Transverse colon (tissue), 4 donors: ENCODE measurements at places on chromosomes 4 and X.

DNA sequence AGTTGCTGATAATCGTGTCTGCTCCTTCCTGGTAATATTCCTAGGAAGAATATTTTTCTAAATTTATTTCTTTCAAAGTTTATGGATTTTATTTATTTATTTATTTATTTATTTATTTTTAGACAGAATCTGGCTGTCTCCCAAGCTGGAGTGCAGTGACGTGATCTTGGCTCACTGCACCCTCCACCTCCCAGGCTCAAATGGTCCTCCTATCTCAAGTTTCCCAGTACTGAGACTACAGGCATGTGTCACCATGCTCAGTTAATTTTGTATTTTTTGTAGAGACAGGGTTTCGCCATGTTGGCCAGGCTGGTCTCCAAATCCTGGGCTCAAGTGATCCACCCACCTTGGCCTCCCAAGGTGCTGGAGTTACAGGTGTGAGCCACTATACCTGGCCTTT lies 48.9 kb downstream of the PDLIM5 start:
- DNase-seq, result no peak

- DNase-seq, result no peak
These were observed 8.4 kb downstream of the ADH4 start for GRCh38 chr4:99135541-99136162.

- no peak for DNase-seq
These were observed 35.7 kb upstream of the ANK2 start for GRCh38 chr4:113013751-113014150.

GRCh38 chrX:38371641-38372040 lies 19.2 kb downstream of the OTC start:
- DNase-seq, result no peak

DNA sequence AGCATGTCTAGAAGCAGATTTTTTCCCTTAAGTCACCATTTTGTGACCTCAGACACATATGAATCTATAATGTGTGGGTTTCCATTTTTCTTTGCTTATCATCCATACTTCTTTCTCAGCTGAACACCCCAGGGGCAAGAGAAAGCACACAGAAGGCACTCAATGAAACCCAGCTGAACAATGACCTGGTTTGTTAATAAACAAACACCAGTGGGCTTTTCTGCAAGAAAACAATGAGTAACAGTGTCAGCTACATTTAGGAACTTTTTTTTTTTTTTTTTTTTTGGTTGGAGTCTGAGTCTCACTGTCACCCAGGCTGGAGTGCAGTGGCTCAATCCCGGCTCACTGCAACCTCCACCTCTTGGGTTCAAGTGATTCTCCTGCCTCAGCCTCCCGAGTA lies 40.7 kb upstream of the KLF3 start:
- no peak for DNase-seq

- no peak for DNase-seq
These were observed 649.0 kb upstream of the TENM3 start for GRCh38 chr4:181594188-181594587.

GRCh38 chr4:112517067-112517634 lies 1.2 kb upstream of the NEUROG2 start:
- no peak for DNase-seq
